ENCODE measurements at places on chromosomes 5 and 9.

DNA sequence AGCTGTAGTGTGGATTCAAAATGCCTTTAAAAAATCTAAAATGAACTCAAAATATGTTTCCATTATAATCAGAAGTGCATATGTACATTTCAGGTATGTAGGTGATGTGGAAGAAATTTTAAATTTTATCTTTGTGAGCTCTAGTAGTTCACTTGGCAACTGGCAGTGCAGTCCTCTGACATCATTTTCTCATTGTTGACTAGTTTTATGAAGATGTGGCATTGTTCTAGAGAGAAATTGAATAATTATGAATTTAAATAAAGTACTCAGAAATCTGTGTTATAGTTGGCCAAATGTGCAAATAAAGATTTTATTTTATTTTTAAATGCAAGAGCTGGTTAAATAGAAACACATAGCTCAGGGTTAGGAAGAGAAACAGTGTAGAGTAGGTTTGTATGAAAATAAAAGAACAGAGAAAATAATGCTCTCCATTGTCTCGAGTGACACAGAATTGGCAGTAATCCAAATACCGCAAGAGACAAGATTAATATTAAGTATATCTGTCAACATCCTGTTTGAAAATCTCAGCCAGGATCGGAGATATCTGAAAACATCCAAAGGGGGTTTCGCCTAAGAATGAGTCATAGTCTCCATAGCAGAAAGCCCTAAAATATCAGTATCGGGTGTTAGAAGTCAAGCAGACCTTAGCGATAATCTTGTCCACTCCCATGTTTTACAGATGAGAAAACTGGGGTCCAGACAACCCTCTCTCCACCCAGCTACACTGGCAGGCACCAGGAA lies 189.4 kb downstream of the CCDC192 start:
- no peak for DNase-seq

DNA sequence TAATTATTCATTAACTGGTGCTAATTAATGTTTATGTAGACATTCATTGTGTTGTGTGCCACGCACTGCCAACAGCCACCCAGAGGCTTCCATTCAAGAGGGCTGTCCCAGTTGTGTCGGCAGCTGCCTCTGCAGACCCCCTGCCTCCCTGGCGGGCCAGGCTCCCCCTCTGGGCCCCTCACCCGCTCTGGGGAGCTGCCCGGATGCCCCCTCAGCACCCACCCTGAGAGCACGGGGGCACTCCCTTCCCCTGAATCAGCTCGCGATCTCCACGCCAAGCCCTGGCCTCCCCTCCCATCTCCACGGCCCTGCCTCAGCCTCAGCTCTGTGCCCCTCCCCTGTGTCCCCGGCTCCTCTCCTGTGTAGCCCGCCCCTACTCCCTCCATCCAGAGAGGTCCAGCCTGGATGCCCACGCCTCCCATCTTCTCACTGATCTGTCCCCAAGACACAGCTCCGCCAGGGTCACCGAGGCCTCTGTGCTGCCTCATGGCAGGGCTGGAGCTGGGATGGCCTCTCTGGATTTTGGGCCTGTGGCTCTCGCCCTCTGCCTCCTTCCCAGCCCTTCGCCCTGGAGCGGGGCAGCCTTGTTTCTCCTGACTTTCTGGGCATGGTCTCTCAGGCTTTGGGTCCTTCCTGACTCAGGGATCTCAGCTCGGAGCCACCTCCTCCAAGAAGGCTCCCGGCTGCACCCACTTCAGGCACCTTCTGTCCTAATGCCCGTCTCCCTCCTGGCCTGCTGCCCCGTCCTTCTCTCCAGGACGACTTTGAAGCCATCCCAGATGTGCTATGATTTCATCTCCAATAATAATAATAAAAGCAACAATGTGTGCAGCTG lies 16.0 kb upstream of the SLC9A3 start:
- DNase-seq: no peak

DNA sequence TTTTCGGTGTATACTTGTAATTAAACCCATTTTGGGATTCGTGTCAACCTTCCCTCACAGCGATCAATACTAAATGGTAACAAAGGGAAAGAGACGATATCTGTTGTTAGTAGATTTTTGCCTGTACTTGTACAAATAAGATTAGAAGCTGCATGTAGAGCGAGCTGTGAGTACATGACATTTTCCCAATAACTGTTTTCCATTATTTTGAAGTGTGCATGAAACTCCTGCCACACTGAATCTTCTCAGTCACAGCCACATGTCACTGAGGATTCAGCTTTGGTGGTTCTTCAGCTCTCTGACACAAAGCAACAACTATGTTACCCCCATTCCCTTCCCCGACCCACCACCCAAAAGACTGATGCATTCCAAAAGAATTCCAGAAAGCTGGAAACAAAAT lies 685.6 kb downstream of the EFNA5 start:
- no peak for DNase-seq

GRCh38 chr9:125494653-125494915 lies 212.4 kb downstream of the MAPKAP1 start:
- no peak for DNase-seq

- DNase-seq: no peak
These were observed 513.0 kb downstream of the MTRR start for GRCh38 chr5:8381972-8382371.
